Hematopoietic multipotent progenitor cell treated with erythropoietin and hydrocortisone succinate and interleukin-3 and kit ligand, for 6 days (in vitro differentiated cells): ENCODE measurements at places on chromosomes 6 and 20.
A peak's percentile ranks its signal among the peaks of the same experiment; 100 is the strongest.

- peak; percentile 61 for DNase-seq
These were observed 2.9 kb upstream of the TRIM39 start for GRCh38 chr6:30323806-30324205.

DNA sequence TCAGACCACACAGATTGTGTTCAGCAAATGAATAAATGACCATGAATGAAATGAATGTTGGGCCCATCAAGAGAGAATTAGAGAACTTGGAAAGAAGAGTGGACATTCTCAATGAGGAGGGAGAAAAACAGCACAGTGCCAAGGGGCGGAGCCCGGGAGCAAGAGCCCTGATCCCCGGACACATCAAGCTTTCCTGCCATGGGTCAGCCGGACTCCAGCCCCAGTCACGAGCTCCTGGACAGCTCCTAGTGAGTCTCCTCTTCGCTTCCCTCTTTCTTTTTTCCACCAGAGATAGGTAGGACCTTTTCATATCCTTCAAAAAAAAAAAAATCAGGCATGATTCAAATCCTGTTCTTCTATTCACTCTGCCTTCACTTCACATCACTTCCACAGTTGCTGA, 274.2 kb downstream of the NRN1 start:
- no peak for DNase-seq

DNA sequence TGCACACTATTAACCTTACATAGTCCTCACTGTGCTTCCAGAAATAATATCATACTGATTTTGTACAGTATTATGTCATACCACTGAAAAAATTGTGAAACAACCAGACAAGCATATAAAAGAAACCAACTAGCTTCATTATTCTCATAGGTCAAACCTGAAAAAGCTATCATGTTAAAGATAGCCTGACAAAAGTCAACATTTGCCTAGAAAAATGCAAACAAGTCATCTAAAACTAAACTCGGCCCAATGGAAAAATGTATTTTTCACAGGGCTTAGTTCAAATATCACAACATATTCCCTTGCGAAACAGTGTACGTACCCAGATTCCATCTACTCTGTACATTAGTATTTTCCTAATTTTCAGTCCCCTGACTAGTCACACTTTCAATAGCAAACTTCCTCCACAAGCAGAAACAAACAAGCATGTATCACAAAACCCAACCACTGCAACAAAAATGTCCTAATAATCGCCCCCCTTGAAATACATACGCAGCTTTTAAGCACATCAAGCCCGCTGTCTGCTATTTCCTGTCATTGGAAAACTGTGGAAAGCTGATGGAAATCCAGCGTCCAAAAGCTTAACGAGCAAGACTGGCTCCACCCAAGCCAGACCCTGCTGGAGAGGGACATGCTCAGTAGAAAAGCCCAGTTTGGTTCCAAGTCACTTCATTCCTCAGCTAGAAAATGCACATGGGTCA, 93.1 kb downstream of the EPB41L2 start:
- no peak for DNase-seq

- no peak for DNase-seq
These were observed 270.7 kb upstream of the RGS17 start for GRCh38 chr6:153401751-153402150.

DNA sequence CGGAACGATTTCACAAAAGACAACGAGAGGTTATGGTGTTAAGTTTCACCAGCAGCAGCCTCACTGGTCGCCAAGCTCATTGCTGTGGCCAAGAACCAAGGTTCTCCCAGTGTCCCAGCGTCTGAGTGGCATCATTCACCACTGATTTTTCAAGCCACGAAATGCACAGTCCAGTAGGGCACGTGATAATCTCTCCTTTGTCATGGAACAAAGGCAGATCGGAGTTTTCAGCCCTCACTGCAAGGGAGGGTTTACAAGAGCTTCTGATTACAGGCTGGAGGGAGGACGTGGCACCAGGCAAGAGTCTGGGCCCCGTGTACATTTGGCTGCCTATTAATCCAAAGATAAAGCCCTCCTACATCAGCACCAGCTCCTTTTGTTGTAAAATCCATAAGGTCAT, 2.0 kb downstream of the CD24 start:
- DNase-seq: peak; percentile 3

DNA sequence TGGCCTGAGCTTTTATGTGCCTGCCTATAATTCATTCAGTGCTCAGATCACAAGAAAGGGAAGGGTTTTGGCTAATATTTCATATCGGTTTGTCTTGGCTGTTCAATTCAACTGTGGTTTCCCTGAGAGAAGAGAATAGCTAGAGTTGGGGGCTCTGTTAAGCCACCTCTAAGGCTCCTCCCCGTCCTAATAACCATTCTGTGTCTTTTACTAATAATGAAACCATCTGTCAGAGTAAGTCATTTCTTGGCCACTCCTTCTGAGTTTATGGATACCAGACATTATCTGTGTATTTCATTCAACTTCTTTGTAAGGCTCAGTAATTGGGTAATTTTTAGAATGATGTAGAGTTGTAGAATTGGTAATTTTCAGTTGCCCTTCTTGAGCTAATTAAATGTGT, 5.2 kb downstream of the STX11 start:
- DNase-seq: no peak

- DNase-seq: no peak
These were observed 138.6 kb downstream of the RPS12 start for GRCh38 chr6:132952986-132953385.

DNA sequence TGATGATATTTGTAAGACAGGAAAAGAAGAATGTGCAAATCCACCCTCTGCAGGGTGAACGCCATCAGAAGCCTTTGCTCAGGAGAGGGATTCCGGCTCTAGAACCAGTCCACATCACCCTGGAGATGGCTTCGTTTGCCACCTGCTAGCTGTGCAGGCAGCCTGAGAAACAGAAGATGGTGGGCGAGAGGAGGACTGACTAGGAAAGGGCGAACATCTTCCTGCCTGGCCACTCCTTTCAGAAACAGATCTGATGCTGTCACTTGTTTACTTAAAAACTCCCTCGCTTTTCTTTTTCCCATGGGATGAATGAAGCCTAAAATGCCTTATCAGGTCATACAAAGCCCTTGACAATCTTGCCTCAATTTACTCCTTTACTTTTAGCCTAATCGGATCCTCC, 1.2 kb downstream of the PTPRA start:
- DNase-seq: peak; percentile 50

GRCh38 chr20:36273414-36274180, 32.5 kb upstream of the DLGAP4 start:
- peak; percentile 52 for DNase-seq

- no peak for DNase-seq
These were observed 861.2 kb upstream of the EYS start for GRCh38 chr6:66568271-66568670.

- peak; percentile 14 for DNase-seq
These were observed 230.5 kb upstream of the KHDRBS2 start for GRCh38 chr6:62516291-62517141.

DNA sequence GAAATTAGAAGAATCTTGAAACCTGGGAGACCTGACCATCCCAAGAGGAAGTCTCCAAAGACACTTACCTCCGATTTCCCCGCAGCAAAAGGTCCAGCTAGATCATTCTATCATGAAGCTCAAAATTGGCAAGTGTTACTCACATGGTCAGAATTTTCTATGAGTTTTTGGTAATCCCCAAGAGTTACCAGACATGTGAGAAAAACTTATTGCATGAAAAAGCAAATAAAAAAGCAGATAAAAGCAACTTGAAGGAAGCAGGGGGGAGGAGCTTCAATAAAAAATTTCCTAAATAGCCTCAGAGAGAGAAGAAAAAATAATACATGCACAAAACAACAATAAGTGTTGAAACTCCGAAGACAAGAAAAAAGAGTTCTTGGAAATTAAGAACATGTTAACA, 27.3 kb downstream of the VNN1 start:
- DNase-seq: no peak

DNA sequence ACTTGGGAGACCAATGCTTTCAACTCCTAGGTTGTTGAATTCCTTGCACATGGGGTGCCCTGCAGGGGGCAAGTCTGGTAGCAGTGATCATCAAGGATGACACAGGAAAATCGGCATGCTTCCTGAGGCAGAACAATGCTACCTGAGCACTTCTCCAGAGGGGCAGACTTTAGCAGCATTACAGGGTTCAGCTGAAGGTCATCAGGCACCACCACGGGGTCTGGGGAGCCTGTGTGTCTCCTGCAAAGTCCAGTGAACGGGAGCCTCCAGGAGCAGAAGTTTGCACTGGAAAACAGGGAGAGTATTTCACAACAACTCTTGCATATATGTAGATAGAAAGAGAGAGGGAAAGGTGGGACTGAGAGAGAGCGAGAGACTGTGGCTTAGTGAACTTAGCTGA, 10.2 kb downstream of the VSX1 start:
- DNase-seq: no peak

GRCh38 chr20:3406481-3407039, 909 bp downstream of the DNAAF9 start:
- DNase-seq: peak; percentile 42

GRCh38 chr6:138286698-138287097, 68.4 kb upstream of the PBOV1 start:
- DNase-seq: no peak

DNA sequence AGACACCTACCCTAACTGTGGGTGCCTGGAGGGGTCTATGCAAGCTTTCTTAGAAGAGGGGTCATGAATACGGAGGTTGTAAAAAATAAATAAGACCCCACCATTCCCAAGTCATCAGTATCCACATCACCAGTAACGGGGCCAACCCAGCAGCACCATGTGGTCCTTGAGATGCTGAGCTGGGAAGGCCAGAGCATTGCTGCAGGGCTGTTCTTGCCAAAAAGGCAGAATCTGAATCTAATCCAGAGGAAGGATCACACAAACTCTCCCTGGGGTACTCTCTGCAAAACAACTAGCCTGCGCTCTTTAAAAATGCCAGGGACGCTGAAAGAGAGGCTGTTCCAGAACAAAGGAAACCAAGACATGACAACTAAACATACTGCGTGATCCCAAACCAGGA, 43.2 kb downstream of the SSR1 start:
- DNase-seq: no peak

DNA sequence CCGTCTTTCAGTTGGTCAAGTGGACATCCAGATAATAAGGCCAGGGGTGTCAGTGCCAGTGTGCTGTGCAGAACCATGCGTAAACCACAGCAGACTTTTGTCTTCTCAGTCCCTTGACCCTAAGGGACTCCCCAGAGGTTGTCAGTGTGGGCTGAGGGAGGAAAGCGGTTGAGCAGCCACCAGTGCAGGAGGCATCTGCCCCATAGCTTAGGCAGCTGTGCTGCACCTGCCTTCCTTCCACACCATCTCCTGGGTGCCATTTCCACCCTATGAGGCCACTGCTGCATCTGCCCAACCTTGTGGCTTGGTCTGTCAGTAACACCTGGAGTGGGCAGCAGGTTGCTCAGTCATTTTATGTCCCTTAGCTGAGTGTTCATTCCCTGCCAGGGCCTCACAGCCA, 26.0 kb downstream of the PRPF6 start:
- no peak for DNase-seq

GRCh38 chr6:150152891-150153876, 10.3 kb downstream of the PPP1R14C start:
- peak; percentile 33 for DNase-seq

DNA sequence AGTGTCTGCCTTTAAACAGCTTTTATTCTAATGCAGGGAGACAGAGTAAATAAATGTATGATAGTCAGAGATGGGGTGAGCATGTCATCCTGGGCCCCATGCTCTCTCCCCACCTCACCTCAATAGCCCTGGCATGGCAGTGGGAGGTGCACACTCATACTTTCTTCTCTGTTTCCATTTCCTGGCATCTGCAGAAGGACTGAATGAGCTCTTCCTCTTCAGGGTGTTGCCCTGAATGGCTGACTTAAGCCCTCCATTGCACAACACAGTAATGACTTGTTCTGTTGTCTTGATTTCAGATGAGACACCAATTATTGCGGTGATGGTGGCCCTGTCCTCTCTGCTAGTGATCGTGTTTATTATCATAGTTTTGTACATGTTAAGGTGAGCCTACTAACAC, 57.0 kb upstream of the GNRH2 start:
- peak; percentile 55 for DNase-seq

- peak; percentile 32 for DNase-seq
These were observed 395.3 kb downstream of the TBC1D32 start for GRCh38 chr6:120938876-120939472.

- no peak for DNase-seq
These were observed 78.6 kb upstream of the AKAP12 start for GRCh38 chr6:151160929-151161757.

- DNase-seq: no peak
These were observed 48.3 kb downstream of the OGFRL1 start for GRCh38 chr6:71336901-71337300.

- no peak for DNase-seq
These were observed 94.6 kb downstream of the BANF2 start for GRCh38 chr20:17794400-17794799.

GRCh38 chr20:55515832-55516231, 489.5 kb downstream of the CBLN4 start:
- DNase-seq: no peak

DNA sequence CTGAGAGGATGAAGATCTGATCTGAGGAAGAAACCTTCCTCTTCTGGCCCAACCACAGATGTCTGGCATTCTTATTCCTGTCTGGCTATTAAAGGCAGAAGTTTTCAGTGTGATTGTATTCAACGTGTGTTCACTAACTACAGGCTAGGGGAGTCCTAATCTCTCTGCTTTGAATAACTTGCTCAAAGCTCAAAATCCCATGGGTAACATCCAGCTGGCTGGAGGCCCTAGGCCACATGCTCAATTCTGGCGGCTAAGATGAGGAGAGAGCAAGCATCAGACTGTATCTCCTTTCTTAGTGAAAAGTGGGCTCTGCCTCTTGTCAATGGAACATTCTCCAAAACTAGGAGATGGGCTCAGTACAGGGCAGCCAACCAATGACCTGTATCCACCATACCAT, 478.0 kb downstream of the KIF16B start:
- DNase-seq: no peak

DNA sequence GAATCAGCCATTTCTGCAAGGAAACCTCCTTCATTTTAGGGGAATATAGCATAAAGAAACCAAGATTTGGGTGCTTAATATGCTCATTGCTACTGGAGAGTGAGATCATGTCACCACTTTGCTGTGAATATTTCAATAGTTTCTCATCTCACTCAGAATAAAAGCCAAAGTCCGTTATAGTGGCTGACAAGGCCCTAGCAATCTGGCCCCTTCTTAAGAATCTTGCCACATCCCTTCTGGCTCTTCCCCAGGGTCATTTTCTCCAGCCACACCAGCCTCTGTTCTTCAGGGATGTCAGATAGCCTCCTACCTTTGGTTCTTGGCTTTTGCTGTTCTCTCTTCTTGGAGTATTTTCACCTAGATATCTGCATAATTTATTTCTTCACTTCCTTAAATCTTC, 24.8 kb upstream of the MLIP start:
- no peak for DNase-seq

DNA sequence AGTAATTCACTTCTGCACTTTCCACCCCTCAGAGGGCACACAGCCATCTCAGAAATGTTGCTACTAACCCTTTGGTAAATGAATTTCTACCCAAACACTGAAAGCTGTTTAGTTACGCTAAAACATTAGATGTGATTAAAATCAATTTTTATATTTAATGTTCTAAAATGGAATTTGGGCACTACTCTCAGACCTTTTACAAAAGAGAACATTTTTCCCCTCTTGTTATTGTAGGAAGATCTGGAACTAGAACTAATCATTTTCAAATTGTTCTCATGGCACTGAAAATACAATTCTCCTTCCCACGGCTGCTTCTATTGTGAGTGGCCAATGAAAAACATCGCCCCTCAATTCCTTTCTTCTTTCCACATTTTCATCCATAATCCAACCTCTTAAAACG, 627.4 kb downstream of the CDH26 start:
- no peak for DNase-seq

GRCh38 chr6:107083047-107083768, 32.1 kb downstream of the BEND3 start:
- peak; percentile 11 for DNase-seq

- peak; percentile 56 for DNase-seq
These were observed 3.1 kb downstream of the FYN start for GRCh38 chr6:111870051-111870741.
